Foreskin fibroblast (primary cell): ENCODE measurements at places on chromosomes 7 and 10.

DNA sequence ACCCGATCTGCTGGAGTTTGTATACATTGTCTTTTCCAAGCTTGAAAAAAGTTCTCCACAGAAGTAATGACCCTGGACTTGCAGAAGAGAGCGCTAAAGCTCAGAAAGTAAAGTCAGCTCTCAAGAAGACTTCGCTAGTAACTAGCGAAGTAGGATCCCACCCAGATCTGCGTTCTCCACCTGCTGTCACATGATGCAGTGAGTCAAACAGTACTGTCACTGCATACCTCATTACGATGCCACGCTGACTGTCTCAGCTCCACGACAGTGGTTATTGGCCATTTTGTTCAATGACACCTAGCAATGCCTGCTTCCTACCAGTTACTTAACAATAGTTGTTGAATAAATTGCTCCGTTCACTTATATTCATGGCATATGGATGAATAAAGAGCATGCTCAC lies 29.7 kb upstream of the SEC61G start:
- DNase-seq = peak; percentile 93

DNA sequence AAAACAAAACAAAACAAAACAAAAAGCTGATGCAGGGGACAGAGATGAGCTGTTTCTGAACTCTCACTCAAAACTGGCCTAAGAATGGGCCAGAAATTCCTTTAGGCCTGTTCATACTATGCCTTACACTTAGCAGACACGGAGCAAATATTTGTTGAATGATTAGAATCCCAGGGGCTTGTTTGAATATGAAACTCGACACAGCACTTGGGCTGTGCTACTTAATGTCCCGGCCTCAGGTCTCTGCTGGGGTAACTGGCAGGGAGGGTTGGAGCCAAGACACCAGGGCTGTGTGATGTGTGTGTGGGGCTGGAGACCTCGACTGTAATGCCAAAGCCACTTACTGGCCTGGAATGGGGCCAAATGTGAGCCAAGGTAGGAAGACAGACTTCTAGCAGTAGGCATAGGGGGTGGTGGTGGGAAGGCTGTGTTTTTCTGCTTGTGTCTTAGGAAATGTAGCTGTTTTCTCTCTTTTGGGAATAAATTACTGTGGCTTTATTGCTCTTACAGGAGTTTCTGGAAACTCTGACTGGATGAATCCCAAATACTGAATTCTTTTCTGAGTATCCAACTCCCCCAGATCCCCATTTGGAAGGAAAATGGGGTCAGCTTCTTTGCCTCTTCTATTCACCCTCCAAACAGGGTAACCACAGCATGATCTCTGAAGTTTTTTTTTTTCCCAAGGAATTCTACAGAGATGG lies 66.7 kb downstream of the EMX2 start:
- peak; percentile 59 for DNase-seq

DNA sequence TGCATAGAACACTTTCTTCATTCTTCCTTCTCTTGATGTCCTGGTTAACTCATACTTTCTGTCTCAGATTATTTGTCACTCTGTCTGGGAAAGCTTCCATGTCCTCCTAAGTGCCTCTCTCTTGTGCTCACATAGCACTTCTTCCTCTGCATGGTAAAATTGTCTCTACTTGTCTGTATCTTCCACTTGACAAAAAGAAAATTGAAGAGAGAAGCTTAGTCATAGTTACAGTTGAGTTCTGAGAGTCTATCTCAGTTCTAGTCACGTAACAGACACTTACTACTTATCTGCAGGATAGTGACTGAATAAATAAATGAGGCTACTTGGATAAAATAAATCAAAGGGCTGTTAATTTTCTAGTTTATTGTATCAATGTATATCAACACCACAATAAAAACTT lies 458.1 kb downstream of the HTR7 start:
- DNase-seq = no peak

DNA sequence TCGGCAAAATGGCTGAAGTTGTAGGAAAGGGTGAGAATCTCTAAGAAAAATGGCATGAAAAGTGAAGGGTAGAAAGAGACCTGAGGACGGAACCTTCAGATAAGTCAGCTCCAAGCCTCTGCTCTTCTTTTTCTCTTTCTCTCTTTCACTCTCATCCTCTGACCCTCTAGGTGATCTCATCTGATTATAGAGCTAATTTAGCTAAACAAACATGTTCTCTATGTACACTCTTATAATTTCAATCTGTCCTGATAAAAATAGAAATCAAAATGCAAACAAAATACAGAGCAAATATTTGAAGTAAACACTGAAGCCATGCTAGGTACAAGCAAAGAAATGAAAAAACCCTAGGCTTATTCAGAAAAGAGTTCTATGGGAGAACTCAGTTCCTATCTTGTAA lies 14.4 kb upstream of the CUBN start:
- no peak for DNase-seq

GRCh38 chr10:30055226-30055662 lies 4.1 kb downstream of the JCAD start:
- peak; percentile 47 for DNase-seq

DNA sequence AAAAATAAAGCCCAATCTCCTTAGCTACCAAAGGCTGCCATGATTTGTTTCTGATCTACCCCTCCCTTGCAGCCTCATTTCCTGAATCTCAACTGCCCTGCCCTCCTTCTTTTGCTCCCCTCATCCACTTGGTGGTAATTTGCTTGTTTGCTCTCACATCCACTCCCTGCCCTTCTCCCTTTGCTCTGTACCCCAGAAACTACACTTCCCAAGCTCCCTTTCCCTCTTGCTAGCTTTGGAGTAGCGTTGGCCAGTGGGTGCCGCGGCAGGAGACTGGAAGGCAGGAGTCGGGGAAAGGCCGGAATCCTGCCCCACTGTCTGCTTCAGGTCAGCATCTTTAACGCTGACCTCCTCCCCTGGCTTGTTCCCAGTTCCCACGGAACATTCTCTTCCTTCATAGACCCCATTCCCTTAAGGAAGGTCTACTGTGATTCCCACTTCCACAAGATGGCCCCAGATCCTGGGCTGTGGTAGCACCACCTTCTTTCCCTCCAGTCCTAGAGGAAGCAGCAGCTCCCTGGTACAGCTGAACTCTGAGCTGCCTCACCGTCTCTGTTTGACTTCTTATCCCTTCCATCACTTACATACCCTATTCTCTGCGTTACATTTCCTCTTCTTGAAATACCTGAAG lies 79.1 kb downstream of the PIK3CG start:
- no peak for DNase-seq

DNA sequence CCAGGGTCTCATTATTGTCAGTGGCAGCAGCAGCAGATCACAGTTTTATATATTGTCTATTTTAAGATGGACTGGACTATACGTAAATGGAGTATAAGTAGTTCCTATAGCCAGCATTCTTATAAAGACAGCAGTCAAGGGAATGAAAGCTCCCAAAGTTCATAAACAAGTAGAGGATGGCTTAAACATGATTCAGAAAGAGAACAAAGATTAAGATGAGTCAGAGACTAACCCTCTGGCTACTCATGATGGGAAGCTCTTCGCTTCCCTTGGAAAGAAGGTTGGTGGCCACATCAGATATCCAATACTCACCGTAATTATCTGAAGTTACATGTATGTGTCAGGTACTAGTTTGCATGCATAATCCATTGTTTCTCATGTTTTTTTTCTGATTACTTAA lies 277.0 kb downstream of the INHBA start:
- DNase-seq = peak; percentile 83

- DNase-seq = peak; percentile 90
These were observed 152.7 kb downstream of the SKIDA1 start for GRCh38 chr10:21372651-21373410.

GRCh38 chr10:68446179-68446578 lies 25.6 kb downstream of the DNA2 start:
- no peak for DNase-seq

DNA sequence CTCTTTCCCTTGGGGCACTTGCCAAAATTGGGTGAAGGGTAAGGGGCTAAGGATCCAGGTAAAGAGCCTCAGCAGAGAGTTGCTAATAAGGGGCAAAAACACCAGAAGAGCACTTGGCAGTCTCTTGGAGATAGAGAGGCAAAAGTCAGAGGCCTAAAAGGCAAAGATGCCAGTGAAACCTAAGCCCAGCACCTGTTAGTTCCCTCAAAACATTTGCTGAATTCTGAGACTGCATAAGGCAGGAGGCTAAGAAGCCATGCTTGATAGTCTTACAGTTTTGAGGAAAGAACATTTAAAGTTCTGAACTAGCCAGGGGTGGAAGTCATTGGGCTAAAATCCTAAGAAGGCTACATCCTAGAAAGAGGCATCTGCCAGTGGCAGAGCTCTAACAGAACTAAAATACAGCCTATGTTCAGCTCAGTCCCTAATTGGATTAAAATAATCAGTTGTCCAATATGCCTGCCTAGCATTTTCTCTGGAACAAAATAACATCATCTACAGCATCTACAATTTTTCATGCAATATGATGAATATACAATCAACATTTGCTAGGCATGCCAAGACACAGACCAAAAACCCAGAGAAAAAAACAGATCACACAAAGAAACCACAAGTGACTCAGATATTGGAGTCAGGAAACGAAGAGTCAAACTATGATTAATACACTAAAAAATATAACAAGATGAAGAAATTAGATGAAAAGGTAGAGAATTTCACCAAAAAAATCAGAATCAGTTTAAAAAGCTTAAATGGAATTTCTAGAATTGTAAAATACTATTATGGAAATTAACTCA lies 7.7 kb downstream of the HTR7 start:
- DNase-seq = peak; percentile 47

- DNase-seq = no peak
These were observed 16.5 kb upstream of the MCM10 start for GRCh38 chr10:13144814-13145213.

- DNase-seq = no peak
These were observed 86.5 kb upstream of the NPVF start for GRCh38 chr7:25314731-25315267.

DNA sequence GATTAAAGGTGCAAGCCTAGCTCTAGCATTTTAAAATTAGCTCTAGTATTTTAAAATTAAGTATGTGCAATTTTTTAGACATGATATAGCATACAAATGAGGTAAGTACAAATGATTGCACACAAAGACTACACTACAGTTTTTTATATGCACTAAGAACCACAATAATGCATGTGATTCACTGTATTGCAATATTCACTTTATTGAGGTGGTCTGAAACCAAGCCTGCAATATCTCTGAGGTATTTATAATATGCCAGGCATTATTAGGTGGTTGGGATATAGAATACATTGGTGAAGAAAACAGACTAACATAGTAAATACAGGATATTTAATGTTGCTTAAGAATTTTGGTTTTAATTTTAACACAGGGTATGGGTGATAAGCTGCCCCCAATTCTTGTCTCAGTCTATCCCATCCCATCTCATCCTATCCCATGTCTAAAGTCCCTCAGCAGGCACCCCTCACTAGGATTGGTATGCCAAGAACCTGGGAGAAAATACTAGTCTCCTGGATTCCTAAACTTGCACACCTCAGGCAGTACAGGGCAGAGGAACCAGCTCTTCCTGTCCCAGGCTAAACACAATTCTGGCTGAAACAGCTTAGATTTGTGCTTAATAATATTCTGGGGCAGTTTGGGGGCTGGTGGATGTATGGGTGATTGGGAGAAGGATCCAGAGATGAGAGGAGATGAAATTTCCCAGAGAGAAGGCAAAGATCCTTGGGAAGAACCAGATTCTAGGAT lies 90.4 kb downstream of the HIPK2 start:
- DNase-seq = no peak

- peak; percentile 91 for DNase-seq
These were observed 771 bp downstream of the PHYHIPL start for GRCh38 chr10:59177031-59177797.

DNA sequence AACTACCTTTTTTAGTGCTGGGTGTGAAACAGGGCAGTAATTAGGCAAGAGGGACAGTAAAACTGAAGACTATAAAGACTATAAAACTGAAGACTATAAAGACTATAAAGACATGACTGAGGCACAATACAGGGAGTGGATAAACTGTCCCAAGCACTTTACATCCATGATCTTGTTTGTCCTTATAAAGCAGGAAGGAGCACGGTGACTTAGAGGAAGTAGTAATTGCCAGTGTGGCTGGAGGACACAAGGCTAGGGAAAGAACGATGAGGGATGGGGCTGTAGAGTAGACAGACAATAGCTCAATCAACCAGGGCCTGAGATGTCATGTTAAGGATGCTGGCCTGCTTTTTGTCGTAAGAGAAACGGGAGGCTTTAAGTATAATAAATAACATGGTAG lies 26.0 kb downstream of the DNAJC12 start:
- no peak for DNase-seq

DNA sequence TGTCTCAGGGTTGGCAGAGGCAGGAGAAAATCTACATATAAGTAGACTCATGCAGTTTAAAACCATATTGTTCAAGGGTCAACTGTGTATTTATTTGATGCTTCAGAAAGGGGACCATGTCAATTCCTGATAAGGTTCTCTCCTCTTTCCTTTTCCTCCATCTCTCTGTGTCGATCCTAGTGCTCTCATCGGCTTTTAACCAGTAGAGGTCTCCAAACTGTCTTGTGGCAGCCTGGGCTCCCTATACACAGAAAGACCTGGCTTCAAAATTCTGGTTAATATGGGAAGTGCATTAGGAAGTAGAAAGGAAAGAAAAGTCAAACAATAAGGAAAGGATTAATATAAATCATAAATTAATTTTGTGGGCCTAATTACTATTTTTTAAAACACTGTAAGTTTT lies 304.4 kb upstream of the C7orf33 start:
- DNase-seq = no peak

DNA sequence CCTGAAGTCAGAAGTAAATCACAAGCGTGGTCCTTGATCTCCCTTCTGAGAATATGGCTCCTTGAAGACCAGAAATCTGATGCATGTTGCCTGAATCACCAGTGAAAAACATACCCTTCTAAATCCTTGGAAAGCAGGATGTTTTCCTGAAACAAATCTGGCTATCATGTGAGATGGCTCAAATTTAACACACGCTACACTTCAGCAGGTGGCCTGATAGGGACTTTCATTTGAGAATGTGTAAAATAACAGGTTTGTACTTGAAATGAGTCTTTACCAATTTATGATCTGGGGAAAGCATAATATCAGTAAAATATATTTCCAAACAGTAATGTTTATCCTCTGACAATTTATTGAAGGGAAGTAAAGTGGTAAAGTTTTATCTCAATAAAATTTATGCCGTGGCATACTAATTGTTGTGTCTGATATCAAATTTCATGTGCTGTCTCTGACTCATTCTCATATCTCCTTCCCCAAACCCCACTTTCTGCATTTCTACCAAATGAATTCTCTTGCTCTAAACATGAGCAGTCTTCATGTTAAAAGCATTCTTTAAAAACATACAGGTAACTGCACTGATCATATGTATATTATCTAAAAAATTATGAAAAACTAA lies 17.4 kb downstream of the CYP3A4 start:
- peak; percentile 49 for DNase-seq

DNA sequence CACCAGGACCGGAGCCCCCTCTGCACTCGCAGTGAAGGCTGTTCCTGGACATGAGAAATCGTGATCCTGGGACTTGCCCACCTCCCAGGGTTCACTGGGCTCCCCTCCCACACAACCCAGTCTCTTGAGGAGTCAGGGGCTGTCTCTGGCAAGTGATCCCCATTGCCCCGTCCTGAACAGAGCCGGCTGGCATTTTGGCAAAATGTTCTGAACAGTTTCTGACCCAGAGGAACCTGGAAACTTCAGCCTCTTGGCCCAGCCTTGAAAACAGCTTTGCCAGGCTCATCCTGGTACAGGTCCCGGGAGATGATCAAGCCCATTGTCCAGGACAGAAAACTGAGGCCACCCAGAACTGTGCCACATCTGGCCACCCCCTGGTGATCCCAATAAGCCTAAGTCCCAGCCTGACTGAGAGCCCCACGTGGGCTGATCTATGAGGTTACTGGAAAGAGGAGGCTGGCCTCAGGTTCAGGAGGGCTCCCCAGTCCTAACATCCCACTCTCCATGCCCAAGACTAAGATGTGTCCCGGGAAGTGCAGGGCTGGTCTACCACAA lies 115.7 kb downstream of the OAT start:
- no peak for DNase-seq
